Ascending aorta (tissue), 2 donors: ENCODE measurements at places on chromosomes 6 and 20.

- no peak overlapping the region for H3K4me3 ChIP-seq
Measured at GRCh38 chr6:132768051-132768517, 10.4 kb upstream of the VNN2 start.

DNA sequence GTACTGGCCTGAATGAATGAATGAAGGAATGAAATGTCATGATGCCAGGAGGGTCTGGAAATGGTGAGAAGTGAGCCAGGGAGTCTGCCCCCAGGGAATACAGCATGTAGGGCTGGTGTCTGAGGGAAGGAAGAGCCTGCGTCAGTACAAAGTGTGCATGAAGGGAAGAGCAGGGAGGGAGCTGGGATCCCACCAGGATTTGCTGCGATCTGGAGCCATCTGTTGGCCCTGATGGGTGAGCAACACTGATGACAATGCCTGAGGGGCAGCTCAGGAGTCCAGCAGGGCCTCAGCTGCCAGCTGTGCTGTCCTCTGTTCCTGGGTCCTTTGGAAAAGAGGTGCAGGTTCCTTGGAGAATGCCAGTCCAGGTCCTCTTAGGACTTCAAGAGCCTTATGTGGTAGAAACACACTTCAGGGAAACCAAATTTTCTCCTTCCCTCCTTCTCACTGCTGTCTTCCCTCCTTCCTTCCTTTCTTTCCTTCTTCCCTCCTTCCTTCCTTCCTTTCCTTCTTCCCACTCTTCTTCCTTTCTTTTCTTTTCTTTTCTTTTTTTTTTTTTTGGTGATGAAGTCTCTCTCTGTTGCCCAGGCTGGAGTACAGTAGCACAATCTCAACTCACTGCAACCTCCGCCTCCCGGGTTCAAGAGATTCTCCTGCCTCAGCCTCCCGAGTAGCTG, 11.5 kb downstream of the BPI start:
- H3K27me3 ChIP-seq, result no peaks in the 10 kb centered on the region
- no peak for DNase-seq
- no peak overlapping the region for H3K27ac ChIP-seq

- no peak overlapping the region for H3K4me3 ChIP-seq
- no peaks in the 10 kb centered on the region for H3K36me3 ChIP-seq
- no peaks in the 10 kb centered on the region for H3K27me3 ChIP-seq
- H3K27ac ChIP-seq, result no peak overlapping the region
Measured at GRCh38 chr6:73104921-73105320, 120.4 kb downstream of the KHDC1L start.

DNA sequence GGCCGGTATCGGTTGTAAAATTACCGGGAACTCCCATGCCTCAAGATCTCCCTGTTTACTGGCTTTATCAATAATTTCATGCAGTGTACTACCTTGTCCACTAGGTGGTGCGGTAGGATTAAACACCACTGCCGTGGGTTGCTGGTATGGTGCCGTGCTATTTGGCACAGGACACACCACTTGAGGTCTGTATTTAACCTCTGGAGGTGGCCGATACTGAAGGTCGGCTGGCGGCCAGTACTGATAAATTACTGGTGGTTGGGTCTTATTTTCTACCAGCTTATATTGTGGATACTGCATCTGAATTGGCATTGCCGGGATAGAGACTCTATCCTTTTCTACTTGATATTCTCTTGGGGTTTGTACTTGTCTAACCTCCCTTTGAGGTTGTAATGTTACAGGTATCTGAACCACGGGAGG, 14.3 kb upstream of the PTCRA start:
- no peaks in the 10 kb centered on the region for H3K4me1 ChIP-seq
- no peak for DNase-seq
- no peaks in the 10 kb centered on the region for H3K36me3 ChIP-seq
- H3K4me3 ChIP-seq, result no peak overlapping the region
- H3K27me3 ChIP-seq, result no peaks in the 10 kb centered on the region
- H3K27ac ChIP-seq, result no peak overlapping the region

- no peak for DNase-seq
- no peaks in the 10 kb centered on the region for H3K36me3 ChIP-seq
- no peaks in the 10 kb centered on the region for H3K4me1 ChIP-seq
- H3K27me3 ChIP-seq, result no peaks in the 10 kb centered on the region
- H3K4me3 ChIP-seq, result no peak overlapping the region
Measured at GRCh38 chr6:127403636-127404035, 55.6 kb downstream of the KIAA0408 start.

- H3K36me3 ChIP-seq, result no peaks in the 10 kb centered on the region
- no peaks in the 10 kb centered on the region for H3K27me3 ChIP-seq
- DNase-seq, result no peak
- no peak overlapping the region for H3K27ac ChIP-seq
Measured at GRCh38 chr6:132751306-132751705, 6.4 kb downstream of the VNN2 start.
